ENCODE measurements at places on chromosomes 11 and 22.

- no peak for DNase-seq
Observed at GRCh38 chr22:24271386-24271854, 789 bp downstream of the SPECC1L start.

GRCh38 chr11:34475656-34476055 lies 36.9 kb downstream of the CAT start:
- no peak for DNase-seq

- no peak for DNase-seq
Observed at GRCh38 chr11:115739146-115739545, 234.9 kb upstream of the CADM1 start.

DNA sequence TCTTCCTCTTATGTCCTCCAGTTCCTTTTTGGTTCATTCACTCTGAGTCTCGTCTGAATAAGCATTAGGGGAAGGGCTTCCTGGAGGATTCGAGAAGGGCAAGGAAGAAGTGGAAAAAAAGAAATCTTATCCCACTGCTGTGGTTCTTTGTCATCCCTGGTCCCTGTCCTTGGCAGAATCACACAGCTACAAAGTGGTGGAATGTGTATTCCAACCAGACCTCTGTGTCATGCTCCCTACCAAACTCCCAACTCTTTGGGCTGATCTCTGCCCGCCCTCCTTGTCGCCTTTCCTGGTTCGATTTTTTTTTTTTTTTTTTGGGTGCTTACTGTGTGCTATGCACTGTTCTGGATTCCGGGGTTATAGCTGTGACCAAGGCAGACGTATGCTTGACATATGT lies 61.0 kb downstream of the TEAD1 start:
- DNase-seq = no peak

DNA sequence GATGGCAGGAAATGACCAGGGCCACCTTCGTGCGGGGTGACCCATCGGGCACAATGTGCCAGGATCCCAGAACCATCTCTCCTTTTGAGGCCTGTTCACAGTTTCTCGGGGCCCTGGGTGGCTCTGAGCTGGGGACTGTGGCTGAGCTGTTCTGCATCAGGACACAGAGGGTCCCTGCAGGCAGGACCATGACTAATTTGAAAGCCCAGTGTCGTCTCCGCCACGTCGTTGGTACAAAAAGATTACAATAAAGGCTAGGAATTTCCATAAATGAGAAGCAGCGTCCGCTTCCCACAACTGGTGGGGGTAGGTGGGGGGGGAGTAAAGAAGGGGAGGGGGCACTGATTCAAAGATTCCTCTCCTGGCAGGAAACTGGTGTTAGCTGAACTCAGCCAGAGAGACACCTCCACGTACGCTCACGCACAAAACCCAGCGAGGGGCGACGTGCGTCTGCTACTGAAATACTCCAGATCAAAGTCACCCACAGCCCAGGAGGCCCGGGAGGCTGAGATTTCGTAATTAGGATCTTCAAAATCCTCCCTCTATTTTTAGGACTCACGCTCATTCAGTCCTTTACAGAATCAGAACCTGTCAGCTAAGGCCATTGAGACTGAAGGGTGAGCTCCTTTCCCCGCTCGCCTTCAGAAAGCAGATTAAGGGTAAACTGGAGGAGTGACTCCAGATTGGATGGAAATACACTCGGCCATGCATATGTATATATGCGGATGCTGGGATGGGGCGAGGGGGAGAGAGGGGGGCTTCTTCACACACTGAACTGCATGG lies 11.0 kb downstream of the MN1 start:
- no peak for DNase-seq

DNA sequence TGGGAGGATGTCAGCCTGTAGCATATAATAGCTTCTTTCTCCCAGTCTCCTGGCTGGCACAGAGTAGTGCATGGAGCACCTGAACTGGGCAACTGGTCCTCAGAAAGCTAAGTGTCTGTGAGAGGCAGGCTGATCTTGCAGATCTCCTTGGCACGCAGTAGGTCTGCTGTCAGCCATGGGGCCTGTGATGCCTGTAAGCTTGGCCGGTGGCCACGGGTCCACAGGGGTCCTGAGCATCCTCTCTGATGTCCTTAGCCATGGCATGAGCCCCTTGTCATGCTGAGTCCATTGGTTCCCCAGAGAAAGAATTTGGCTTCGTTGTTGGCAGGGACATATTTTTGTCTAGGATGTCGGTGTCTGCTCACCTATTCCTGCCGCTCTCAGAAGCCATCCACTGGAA lies 25.0 kb downstream of the AMPD3 start:
- DNase-seq = no peak

DNA sequence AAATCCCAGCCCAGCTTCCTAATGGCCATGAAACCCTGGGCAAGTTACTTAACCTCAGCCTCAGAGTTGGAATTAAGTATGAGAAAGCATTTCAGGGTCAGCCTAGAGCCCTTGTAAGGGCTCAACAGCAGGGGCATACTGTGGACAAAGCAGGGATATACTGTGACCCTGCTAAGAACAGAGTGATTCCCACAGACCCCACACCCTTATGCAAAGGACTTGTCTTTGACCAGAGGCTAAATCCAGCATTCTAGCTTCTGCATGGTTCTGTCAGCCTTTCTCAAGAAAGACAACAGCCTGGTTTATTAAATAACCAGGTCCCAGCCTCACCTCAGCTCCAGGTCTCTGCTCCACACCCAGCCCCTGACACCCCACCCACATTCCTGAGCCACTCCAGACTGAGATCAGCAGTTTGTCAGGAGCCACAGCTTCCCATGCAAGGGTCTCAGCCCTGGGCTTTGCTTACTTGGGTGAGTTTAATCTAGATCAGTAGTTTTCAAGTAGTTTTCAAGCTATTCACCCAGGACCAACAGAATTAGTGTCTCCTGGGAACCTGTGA lies 69.2 kb downstream of the GALNT18 start:
- DNase-seq = no peak

DNA sequence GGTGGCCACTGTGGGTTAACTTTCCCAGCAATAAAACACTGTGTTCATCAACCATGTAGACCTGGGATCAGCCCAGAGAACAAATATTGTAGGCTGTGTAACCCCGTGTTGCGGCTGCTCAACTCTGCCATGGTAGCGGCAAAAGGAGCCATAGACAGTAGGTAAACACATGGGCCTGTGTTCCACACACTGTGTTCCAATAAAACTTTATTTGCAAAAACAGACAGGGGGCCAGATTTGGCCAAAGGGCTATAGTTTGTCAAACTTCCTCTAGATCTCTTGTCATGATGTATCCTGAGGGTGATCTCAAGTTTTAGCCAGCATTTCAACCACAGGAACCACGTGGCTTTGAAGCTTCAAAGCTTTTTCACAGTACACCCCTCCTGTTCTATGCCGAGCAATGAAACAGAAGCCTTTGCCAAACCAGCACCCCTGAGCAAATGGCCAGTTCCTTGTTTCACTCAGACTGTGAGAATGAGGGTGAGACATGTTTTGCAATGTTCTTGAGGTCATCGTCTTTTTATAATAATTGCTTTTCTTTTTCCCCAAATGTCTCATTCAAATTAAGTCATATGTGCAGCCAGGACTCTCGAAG lies 49.9 kb upstream of the FADD start:
- DNase-seq = no peak

DNA sequence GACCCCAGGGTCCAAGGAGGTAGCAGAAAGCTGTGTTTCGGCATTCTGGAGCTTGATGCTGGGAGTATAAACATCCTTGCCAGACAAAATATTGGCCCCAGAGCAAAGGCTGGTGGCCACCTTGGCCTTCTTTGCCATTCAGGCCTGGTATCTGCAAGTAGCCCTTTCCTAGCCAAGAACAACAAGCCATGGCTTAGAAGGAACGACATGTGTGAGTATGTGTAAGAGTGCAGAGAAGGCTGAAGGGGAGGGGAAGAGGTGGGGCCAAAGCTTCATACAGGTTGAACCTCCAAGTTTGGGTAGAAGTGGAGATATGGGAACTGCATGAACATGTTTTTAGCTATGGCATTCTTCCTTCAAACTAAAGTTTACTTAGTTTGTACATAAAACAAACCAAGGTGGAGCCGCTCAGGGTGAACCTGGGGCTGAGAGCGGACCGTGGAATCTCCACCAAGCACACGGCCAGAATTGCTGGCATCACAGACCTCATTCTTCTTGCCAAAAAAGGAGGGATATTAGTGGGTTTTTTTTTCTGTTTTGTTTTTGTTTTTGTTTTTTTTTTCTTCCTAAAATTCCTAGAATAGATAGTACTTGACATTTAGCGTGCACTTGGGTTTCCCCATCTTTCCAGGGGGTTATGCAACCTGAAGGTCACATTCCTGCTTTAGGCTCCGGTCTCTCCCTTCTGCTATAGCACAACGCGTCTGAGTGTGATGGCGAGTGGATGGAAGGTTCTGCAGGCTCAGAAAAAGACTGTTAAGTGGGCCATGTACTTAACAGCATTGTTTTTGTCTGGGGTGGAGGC lies 70.9 kb downstream of the ADAMTS15 start:
- no peak for DNase-seq

GRCh38 chr22:36659762-36660509 lies 43.6 kb downstream of the CACNG2 start:
- DNase-seq = peak; percentile 24

DNA sequence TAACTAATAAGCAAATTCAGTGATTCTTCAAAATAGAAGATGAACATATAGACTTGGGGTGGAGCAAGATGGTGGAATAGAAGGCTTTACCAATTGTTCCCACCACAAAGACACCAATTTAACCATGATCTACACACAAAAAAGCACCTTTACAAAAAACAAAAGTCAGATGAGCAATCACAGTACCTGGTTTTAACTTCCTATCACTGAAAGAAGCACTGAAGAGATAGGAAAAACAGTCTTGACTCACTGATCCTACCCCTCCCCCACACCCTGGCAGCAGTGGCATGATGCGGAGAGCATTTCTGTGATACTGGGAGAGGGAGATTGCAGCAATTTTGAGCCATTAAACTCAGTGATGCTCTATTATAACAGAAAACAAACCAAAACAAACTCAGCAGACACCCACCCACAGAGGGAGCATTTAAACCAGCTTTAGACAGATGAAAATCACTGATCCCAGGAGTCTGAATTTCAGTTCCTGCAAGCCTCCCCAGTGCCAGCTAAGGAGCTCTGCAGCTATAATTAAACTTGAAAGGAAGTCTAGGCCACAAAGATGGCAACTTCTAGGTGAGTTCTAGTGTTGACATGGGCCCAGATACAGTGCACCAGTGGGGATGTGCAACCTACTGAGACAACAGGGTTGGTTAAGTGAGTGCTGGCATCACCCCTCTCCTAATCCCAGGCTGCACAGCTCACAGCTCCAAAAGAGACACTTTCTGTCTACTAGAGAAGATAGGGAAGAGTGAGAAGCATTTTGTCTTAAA lies 161.8 kb upstream of the GRIA4 start:
- no peak for DNase-seq

GRCh38 chr11:15851051-15851498 lies 505.3 kb downstream of the SOX6 start:
- no peak for DNase-seq

GRCh38 chr22:21978564-21979386 lies 3.8 kb downstream of the TOP3B start:
- DNase-seq = no peak

DNA sequence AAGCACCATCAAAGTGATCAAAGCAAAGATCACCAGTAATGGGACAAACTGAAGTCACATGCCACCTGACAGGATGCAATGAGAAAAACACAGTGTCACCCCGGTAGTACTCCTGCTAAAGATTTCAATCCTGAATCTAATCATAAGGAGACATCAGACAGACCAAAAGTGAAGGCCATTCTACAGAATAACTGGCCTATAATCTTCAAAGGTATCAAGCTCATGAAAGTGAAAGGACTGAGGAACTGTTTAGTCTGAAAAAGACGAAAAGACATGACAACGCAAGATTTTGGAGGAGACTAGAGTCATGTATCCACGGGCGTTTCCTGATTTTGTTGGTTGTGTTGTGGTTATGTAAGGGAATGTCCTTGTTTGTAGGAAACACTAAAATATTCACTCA lies 42.4 kb upstream of the TSKU start:
- DNase-seq = no peak

DNA sequence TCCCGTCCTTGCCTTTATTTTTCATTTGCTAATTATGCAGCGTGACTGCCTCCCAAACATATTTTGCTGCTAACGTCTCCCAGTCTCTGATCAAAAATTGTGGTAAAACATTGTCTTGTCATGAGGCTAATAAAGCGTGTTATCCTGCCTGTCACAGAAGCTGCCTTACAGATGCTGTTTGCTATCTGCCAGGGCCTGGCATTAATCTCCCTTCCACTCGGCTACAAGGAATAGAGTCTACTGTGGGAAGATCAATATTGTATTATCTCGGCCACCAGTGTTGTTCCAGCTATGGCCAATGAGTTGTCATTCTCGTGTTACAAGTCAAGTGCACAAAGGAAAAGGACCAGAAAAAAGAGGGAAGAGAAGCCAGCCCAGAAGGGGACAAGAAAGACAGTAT lies 100.3 kb downstream of the SEZ6L start:
- DNase-seq = no peak

GRCh38 chr22:28855355-28856094 lies 27.8 kb upstream of the ZNRF3 start:
- peak; percentile 19 for DNase-seq

DNA sequence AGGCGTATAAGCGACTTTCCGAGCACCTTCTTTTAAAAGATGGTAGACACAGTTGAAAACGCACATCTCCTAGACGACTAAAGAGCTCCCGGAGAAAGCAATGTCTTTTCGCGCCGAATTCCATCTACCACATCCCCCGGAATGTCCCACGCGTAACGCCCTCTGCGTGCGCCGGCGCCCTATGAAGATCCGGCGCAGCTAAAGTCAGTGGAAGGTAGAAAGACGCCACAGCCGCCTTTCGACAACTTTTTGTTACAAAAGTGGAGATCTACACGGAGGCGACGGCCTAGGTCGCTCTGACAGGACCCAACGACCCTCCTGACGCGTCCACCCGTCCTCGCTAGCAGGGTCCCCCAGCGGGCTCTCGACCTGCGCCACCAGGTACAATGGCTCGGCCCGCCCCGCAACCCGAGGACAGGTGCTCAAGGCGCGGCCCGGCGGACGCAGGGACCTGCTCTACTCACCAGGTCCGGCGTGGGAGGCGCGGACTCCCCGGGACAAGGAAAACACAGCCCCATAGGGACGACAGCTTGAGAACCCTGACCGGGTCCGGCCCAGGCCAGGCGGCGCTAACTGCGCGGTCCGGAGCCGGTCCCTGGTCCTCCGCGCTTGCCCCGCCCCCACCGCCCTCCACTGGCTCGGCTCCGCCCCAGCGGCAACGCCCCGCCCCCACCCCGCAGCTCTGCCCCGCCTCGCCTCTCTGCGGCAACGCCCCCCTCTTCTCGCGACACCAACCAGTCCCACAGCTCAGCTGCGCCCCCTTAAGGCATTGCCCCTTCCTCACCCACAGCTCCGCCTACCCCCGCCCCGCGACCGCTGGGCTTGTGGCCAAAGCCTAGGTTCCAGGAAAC lies at the start of gene SVIP:
Gene SVIP (minus strand): TSS at position 571 of the 851 bp plus-strand sequence. CDS start 53 bp downstream, at position 518.
- peak; percentile 98 for DNase-seq

DNA sequence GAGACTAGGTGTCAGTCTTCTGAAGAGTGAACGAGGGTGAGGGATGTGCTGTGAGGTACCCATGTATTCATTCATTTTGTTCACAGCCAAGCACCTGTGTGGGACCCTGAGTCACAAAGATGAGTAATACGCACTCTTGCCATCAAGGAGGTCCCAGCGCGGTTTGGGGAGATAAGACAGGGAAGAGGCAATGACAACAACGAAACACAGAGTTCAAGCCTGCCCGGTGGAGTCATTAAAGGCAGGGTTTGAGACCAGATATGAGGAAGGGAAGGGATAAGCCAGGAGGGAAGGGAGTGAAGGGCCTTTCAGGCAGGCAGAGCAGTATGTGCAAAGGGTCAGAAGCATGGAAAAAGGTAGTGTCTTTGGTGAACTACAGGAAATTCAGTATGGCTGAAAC lies 4.6 kb downstream of the DCHS1 start:
- peak; percentile 24 for DNase-seq

- no peak for DNase-seq
Observed at GRCh38 chr11:89443361-89444322, 47.5 kb downstream of the NOX4 start.

All from stimulated activated CD4-positive, alpha-beta T cell treated with anti-CD3 and anti-CD28 coated beads, Interleukin-1b, Interleukin-23, amount 100 ng/mL, for 24 hours (primary cell).